ENCODE measurements at places on chromosomes 7 and 10.
A peak's percentile ranks its signal among the peaks of the same experiment; 100 is the strongest.

- no peak for DNase-seq
These were observed 82.6 kb downstream of the PIP4K2A start for GRCh38 chr10:22631646-22632278.

GRCh38 chr7:159067576-159068487 lies 76.8 kb downstream of the VIPR2 start:
- no peak for DNase-seq

GRCh38 chr7:19375976-19376375 lies 230.8 kb upstream of the FERD3L start:
- DNase-seq = no peak

DNA sequence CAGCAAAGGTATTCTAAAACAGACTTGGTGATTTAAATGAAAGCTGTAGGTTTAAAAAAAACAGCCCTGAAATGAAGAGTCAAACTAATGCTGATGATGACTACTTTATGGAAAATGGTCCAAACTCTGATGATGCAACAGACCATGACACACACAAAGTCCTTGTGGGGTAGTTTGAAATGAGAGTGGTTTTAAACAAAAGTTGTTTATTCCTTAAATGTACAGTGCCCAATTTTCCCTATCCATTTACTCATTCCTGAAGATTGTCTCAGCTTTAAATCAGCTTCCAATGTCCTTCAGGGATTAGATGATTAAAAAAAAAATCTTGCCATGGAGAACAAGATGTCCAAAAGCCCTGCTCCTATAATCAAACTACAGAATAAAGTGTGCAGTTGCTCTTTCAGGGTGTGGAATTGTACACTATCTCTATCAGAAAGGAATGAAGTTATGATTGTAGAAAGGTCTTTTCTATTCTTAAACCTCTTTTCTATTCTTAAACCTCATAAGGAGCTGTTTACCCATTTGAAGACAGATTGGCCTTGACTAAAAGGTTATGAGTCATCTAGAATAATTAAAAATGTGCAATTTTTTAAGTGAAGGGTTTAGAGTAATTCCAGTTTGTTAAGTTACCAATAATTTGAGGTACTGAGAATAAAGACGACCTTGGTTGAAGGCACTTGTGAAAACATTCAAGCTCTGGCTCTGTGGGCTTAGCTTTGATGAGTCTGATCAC lies 70.2 kb upstream of the ITGA8 start:
- DNase-seq = no peak

- no peak for DNase-seq
These were observed 39.7 kb downstream of the MALSU1 start for GRCh38 chr7:23338863-23339262.

GRCh38 chr7:6530626-6531491 lies 20.4 kb downstream of the GRID2IP start:
- DNase-seq = peak; percentile 59

DNA sequence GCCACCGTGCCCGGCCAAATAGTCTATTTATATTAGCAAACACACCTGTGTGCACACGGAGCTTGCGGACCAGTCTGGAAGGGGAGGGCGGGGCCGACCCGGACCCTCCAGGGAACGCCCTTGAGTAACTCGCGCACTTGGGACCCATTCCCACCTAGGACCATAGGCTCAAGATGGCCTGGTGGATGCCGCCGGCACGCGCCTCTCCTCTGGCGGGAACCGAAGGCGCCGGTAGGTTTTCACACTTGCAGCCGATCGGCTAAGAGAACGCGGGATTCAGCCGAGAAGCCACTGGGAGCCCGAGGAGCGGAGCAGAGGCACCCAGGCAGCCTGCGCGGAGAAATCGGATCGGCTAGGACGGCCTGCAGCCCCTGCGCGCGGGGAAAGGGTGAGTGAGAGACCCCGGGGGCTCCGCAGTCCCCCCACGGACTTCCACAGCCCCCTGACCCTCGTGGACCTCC lies 18.9 kb downstream of the IFT22 start:
- no peak for DNase-seq

GRCh38 chr7:47297120-47297519 lies 284.8 kb downstream of the TNS3 start:
- no peak for DNase-seq

DNA sequence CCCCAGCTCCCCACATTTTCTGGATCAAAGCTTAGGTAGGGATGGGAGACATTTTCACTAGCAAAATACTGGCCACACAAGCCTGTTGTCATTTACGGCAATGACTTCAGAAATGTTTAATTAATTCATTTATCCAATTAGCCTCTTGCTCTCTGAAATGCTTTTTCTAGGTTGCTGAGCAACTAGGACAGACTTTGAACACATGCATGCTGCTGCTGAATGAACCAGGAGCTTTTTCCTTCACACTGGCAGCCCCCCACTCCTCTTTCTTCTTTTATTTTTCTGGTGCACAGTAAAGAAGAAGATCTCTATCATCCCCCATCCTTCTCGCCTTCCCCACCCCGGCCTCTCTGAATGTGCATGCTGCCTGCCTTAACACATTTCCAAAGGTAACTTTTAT lies 22.5 kb downstream of the SORCS3 start:
- DNase-seq = no peak

All from stimulated activated CD4-positive, alpha-beta T cell treated with anti-CD3 and anti-CD28 coated beads, Interleukin-1b, Interleukin-23, amount 100 ng/mL, for 4 hours (primary cell).